Non-pigmented ciliary epithelial cell (primary cell): ENCODE measurements at places on chromosomes 16 and 17.

DNA sequence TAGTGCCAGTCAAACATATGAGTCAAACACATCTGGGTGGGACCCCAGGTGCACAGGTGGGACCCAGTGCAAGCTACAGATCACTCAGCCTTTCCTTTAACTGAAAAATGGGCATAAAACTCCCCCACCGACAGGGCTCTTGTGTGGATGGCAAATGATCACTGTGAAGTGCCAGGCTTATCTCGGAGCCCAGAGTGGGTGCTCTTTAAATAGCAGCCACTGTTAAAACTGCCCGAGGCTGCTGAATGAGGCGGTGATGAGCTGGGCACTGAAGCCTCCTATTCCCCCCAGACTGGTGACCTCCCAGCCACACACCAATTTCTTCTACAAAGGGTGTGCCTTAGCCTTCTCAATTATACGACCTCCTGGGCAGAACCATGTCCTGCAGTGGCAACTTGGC, 433.8 kb downstream of the SLC39A11 start:
- no peak for DNase-seq

DNA sequence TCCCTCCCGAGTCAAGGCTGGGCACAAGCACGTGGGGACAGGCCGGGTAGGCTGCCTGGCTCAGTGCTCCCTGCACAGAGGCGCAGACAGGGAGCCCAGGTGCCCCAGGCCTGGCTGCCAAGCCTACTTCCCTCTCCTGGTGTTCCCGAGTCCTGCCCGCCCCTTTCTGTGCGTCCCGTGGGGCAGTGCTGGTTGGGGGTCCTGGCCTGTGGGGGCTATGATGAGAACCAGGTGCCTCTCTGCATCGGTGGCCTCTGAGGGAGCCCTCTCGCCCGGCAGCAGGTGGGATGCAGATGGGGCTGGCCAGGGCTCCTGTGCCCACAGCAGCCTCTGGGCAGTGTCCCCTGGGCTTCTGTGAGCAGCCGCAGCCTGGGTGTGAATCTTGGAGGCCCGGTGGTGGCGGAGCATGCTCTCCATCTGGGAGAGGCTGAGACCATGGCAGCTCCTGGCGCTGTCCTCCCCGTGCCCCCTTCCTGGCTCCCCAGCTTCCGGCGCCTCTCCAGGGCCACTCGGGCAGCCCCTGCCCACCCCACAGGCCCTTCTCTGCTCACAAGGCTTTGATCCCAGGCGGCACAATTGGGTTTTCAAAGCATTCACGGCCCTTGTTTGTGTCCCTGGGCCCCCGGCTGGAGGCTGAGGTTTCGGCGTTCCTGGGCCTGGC, 7.2 kb downstream of the CENPX start:
- no peak for DNase-seq

DNA sequence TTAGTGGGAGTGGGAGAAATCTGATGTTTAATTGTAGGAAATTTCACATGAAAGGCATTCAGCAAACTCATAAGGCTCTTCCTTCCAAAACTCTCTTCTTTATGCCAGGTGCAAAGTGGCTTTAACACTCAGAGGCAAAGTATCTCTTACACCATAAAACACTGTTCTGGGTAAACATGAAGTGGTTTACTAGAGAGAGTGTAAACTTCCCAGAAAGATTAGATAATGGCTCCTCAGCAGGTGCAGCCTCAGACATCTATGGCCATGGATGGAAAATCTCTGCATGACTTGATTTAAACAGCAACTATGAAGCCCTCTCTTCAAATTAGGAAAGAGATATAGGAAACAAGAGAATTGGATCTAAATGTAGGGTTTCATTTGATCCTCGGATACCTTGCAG, 583.1 kb upstream of the SALL1 start:
- DNase-seq: no peak

GRCh38 chr16:25020112-25020631, 5.0 kb upstream of the ARHGAP17 start:
- no peak for DNase-seq

DNA sequence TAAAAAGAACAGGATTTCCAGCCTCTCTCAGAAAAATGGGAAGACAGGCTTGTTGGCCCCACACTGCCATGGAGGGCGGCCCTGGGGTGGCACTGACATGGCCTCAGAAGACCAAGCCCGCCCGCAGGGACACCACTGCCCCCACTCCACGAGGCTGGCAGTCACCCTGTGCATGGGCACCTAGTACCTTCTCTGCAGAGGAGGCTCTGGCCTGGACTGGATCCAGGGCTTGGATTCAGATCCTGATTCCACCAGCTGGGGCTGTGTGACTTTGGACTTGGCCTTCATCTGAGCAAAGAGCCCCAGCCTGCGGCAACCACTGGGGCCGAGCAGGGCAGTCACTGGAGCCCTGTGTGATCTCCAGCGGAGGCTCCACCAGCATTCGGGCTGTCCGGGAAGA, 16.8 kb upstream of the FASN start:
- no peak for DNase-seq

GRCh38 chr16:30349675-30350074, 5.4 kb downstream of the CD2BP2 start:
- DNase-seq: no peak

- no peak for DNase-seq
Measured at GRCh38 chr17:81029859-81030258, 5.1 kb upstream of the BAIAP2 start.

- DNase-seq: no peak
Measured at GRCh38 chr17:27322026-27322425, 28.1 kb downstream of the WSB1 start.
